CD4-positive, alpha-beta T cell (primary cell): ENCODE measurements at places on chromosomes 16 and 17. TPM values are rescaled to one million over a fixed set of nuclear protein-coding genes. Genes with fewer than 3 reads are reported as not detected.

DNA sequence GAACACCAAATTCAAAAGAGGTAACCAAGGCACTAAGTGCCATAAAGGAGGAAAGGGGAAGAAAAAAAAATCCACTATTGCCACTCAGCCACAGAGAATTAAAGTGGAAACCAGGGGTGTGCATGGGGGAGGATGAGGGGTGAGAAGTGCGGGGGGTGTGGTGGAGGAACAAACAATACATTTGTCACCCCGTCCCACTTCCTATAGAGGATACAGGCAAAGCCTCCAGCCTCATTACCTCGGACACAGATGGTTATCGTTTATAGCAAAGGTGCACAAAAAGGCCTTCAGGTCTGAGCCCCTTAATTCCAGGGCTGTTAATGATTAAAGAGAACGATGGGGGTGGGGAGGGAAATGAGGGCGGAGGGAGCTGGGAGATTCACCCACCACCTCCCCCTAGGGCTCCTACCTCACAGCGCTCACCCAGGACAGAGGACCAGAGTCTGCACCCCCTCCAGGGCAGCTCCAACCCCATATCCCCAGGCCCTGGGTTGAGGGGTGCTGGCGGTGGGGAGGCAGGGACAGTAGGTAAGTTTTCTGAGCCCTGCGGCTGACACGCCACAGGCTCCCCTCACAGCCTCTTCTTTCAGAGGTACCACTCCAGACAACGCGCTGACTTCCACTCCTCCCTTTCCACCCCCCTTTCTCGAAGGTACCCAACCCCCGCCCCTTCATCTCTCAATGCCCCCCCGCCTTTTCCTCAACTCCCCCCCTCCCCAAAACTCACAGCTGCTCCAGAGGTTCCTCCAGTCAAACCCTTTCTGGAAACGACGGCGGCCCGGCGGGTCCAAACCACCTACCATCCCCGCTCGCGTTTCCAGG, 470 bp downstream of the DCUN1D3 start:
- DNase-seq = no peak
- H3K27me3 ChIP-seq = no peaks in the 10 kb centered on the region
- peak overlapping the region; percentile 84 for H3K4me3 ChIP-seq
- peaks cover 8% of the 10 kb centered on the region for H3K36me3 ChIP-seq

DNA sequence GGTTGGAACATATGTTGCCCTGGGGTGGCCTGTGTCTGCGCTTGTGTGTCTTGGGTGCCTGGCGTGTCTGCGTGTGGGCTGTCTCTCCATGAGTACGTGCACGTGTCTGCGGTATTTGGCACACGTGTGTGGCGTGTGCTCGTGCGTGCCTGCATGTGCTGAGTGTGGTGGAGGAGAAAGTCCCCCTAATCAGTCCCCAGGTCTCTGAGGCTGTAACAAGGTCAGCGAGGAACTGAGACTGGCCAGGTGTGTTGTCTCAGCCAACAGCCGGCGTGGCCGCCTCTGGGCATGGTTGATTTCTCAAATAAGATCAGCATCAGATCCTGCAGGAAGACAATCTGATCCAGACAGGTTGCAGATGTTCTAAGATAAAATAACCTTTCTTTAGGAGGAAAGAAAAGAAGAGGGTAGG, 3.5 kb upstream of the CPNE7 start:
- peaks cover 34% of the 10 kb centered on the region for H3K4me1 ChIP-seq
- DNase-seq = no peak
- H3K4me3 ChIP-seq = no peak overlapping the region
- H3K27ac ChIP-seq = no peak overlapping the region
- H3K27me3 ChIP-seq = peaks cover 14% of the 10 kb centered on the region
- no peaks in the 10 kb centered on the region for H3K36me3 ChIP-seq

GRCh38 chr16:58733671-58734458, at the start of gene GOT2:
Gene GOT2, minus strand, starts transcription at chr16:58734316. Its CDS starts 88 bp downstream, at chr16:58734228.
- H3K27me3 ChIP-seq = no peaks in the 10 kb centered on the region
- peak; percentile 62 for DNase-seq
- no peaks in the 10 kb centered on the region for H3K36me3 ChIP-seq
- peaks cover 15% of the 10 kb centered on the region for H3K4me1 ChIP-seq
- no peak within 1 kb of the TSS for H3K27ac ChIP-seq
- peak within 1 kb of the TSS; percentile 92 for H3K4me3 ChIP-seq

GRCh38 chr17:11852912-11853311, 144.4 kb downstream of the ZNF18 start:
- no peak overlapping the region for H3K4me3 ChIP-seq
- no peaks in the 10 kb centered on the region for H3K27me3 ChIP-seq
- no peak overlapping the region for H3K27ac ChIP-seq
- no peaks in the 10 kb centered on the region for H3K4me1 ChIP-seq
- no peak for DNase-seq

DNA sequence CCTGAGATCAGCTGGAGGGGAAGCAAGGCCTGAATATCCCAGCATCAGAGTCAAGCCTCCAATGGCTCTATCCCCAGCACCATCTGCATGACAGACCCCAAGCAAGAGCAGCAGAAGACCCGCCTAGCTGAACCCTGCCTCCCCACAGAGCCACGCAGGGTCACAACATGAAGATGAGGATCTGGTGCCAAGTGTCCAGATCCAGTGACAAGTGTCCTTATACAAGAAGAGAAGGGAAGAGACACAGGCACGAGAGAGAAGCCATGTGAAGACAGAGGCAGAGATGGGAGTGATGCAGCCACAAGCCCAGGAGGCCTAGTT, 28.9 kb downstream of the TNFRSF13B start:
- no peak overlapping the region for H3K4me3 ChIP-seq
- H3K27ac ChIP-seq = no peak overlapping the region
- no peaks in the 10 kb centered on the region for H3K27me3 ChIP-seq
- H3K36me3 ChIP-seq = no peaks in the 10 kb centered on the region
- H3K4me1 ChIP-seq = no peaks in the 10 kb centered on the region

GRCh38 chr16:50261707-50262235, 4.6 kb upstream of the ADCY7 start:
- H3K36me3 ChIP-seq = no peaks in the 10 kb centered on the region
- H3K27me3 ChIP-seq = no peaks in the 10 kb centered on the region
- no peak for DNase-seq

- H3K36me3 ChIP-seq = no peaks in the 10 kb centered on the region
- DNase-seq = no peak
- no peaks in the 10 kb centered on the region for H3K27me3 ChIP-seq
- H3K4me1 ChIP-seq = no peaks in the 10 kb centered on the region
- no peak overlapping the region for H3K4me3 ChIP-seq
Observed at GRCh38 chr17:9878356-9878755, 26.7 kb downstream of the RCVRN start.

DNA sequence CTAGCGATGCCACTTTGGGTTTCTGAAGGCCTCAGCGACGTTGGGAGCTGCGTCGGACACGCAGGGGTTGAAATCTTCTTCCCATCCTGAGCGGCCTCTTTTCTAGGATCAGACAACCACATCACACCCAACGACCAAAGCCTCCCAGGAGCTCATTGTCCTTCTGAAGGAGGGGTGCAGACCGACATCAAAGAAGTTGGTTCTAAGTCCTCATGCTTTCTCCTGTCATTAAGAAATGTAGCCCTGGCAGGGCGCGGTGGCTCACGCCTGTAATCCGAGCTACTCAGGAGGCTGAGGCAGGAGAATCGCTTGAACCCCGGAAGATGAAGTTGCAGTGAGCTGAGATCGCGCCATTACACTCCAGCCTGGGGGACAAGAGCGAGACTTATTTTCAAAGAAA, 1681.9 kb downstream of the TP53TG3F start:
- H3K27me3 ChIP-seq = no peaks in the 10 kb centered on the region
- H3K4me1 ChIP-seq = no peaks in the 10 kb centered on the region
- no peak overlapping the region for H3K4me3 ChIP-seq
- H3K36me3 ChIP-seq = no peaks in the 10 kb centered on the region
- no peak for DNase-seq

GRCh38 chr17:39781031-39781860, 43.5 kb downstream of the GRB7 start:
- H3K4me3 ChIP-seq = no peak overlapping the region
- H3K36me3 ChIP-seq = peaks cover 26% of the 10 kb centered on the region
- H3K4me1 ChIP-seq = peaks cover 49% of the 10 kb centered on the region

DNA sequence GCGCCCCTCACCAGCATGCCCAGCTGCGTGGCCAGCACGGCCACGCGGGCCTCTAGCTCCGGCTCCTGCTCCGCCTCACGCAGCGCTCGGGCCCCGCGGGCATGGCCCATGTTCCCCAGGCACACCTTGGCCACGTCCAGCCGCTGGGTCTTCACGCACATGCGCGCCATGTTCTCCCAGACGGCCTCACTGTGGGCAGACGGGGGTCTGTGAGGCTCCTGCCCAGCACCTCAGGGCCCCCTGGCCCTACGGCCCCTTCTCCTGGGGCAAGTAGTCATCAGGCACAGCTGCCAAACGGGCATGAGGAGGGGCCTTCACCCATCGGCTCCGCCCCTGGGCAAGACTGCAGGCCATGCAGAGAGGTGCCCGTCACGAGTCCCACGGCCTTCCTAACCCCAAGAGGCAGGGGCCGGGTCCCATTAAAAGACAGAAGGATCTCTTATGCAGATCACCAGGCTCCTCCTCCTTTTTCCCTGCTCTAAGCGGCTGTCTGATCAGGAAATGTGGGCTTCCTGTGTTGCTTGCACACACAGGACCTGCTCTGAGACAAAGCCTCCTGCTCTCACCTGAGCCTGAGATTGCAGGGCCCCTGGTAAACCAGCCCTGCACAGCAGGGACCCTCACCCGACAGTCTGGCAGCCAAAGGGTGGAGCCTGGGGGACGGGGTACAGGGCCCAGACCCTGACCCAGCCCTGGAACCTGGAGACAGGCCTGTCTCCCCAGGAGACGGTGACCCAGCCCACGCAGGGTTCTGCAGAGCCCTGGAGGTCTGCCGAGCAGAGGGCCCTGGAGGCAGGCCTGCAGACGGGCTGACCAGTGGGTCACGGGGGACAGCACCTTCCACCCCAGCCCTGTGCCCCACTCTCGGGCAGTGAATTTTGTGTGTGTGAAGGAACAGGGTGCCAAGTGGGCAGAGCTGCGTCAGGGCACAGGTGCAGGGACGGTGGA, 6.6 kb upstream of the TMEM204 start:
- peaks cover 54% of the 10 kb centered on the region for H3K4me1 ChIP-seq
- H3K36me3 ChIP-seq = no peaks in the 10 kb centered on the region
- peak overlapping the region; percentile 71 for H3K27ac ChIP-seq
- DNase-seq = peak; percentile 68

- H3K36me3 ChIP-seq = peaks cover 3% of the 10 kb centered on the region
- H3K4me3 ChIP-seq = no peak overlapping the region
- H3K4me1 ChIP-seq = no peaks in the 10 kb centered on the region
- no peak overlapping the region for H3K27ac ChIP-seq
- H3K27me3 ChIP-seq = no peaks in the 10 kb centered on the region
Observed at GRCh38 chr17:69473841-69474831, 59.6 kb downstream of the MAP2K6 start.

DNA sequence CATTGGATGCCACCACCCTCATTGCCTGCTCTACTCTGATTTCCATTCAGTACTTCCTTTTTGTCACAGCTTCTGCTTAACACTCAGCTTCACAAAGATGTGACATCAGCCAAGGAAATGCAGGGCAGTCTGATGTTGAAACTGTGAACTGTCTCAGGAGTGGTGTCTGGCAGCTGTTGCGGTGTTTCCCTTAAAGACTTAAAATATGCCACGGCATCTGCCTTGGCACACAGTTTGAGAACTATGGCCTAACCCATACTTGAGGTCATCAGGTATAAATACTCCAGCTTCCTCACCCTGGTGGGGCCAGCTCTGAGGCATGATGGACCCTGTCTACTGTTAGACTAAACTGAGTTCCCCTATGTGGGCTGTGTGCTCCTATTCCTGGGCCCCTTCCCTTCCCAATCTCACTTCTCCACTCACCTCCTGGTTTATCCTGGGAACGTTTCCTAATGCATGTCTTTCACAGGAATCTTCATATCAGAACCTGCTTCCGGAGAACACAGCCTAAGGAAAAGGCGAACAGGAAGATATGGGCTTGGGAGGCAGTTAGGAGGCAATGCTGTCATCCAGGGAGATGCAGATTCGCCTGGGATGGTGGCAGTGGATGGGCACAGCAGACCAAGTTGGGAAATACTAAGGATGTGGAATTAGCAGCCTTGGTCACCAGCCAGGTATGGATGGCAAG, 96.5 kb downstream of the WSCD1 start:
- H3K27ac ChIP-seq = no peak overlapping the region
- no peaks in the 10 kb centered on the region for H3K36me3 ChIP-seq
- no peak overlapping the region for H3K4me3 ChIP-seq
- DNase-seq = no peak

DNA sequence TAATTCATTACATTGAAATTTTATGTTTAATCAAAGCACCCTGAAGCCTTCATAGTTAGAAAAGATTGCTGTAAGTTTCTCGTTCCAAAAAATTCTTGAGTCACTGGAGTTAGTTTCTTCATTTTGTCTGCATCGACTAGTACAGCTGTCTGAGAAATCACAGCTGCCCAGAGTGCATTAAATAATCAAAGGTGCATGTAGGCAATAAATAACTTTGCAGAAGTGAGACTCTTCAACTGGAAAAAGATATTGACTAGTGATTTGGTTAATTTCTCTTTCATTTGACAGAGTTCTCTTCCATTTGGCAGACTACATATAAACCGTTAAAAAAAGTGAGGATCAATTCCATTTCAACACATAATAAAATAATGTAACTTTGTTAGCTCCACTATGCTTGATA, 234.0 kb downstream of the CNTNAP4 start:
- no peaks in the 10 kb centered on the region for H3K36me3 ChIP-seq
- no peak for DNase-seq
- H3K4me3 ChIP-seq = no peak overlapping the region

DNA sequence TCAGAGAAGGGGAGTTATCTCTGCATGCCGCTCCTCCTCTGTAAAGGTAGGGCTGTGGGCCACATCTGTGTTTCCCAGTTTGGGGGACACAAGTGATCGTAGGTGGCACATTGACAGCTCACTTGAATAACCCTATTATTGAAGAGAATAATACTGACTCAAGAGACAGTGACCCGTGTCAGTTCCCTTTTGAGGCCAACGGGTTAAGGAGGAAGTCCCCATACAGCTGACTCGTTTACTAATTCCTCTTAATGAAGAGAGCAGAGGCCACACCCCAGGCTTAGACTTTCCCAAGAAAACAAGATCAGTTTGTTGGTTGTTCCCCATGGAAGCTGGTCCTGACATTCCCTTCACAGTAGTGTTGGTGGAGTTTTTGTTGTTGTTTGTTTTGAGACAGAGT, 33.0 kb downstream of the IL4R start:
- peaks cover 97% of the 10 kb centered on the region for H3K36me3 ChIP-seq
- no peaks in the 10 kb centered on the region for H3K27me3 ChIP-seq
- peaks cover 17% of the 10 kb centered on the region for H3K4me1 ChIP-seq
- no peak for DNase-seq
- no peak overlapping the region for H3K27ac ChIP-seq
- no peak overlapping the region for H3K4me3 ChIP-seq

GRCh38 chr17:65142247-65142646, 5.1 kb downstream of the RGS9 start:
- H3K4me1 ChIP-seq = peaks cover 29% of the 10 kb centered on the region
- H3K27ac ChIP-seq = no peak overlapping the region
- no peak for DNase-seq
- H3K27me3 ChIP-seq = peaks cover 7% of the 10 kb centered on the region

GRCh38 chr17:37261286-37261685, 114.5 kb upstream of the C17orf78 start:
- no peak overlapping the region for H3K4me3 ChIP-seq
- H3K27ac ChIP-seq = no peak overlapping the region
- H3K27me3 ChIP-seq = no peaks in the 10 kb centered on the region

Gene LHX1
- not detected for total RNA-seq

Gene VTN
- 0.17 TPM for total RNA-seq

Gene CD300E
- 0.93 TPM for total RNA-seq

Gene TP53TG3F
- total RNA-seq = not detected

Gene NHLRC4
- 0.45 TPM for total RNA-seq

Gene GRAPL
- total RNA-seq = 23.7 TPM

Gene TM4SF5
- not detected for total RNA-seq

Gene BCAR1
- total RNA-seq = 0.17 TPM

Gene GAST
- not detected for total RNA-seq
